ENCODE measurements at places on chromosomes 3 and 15.

- DNase-seq: peak; percentile 54
Observed at GRCh38 chr3:48039487-48040190, 23.4 kb upstream of the MAP4 start.

DNA sequence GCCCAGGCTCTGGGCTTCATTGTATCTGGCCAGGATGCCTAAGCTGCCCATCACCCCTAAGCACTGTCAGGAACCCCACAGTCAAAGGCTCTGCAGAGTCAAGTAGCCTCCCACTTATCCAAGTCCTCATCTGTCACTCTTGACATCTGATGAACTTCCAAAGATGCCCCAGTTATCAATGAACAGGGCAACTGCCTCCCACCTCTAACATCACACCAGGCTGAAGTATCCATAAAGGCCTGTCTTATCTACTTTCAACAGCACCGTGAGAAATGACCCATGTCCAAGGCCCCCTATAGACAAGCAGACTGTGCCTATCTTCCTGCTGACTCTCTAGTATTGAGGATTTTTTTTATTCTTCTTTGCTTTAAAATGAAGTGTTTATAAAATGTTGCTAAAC is 56.4 kb downstream of the TRIM69 start:
- no peak for DNase-seq

- DNase-seq: no peak
Observed at GRCh38 chr3:130728037-130728436, 18.6 kb downstream of the PIK3R4 start.

DNA sequence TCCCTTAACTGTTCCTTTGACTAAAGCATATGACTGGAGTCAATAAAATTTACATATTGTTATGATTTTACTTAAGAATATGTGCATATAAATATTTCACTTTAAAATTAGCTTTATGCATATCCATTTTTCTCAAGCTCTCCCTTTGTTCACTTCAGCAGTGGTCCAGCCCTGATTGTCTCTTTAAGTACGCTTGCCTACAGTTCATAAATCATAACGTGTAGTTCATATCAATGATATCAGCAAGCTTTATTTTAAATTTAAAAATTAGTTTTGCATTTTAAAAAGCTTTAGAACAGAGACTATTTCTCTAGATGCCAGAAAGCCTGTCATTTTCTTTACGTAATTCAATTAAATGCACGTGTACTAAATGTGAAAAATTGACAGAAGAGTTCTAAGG is 721.9 kb downstream of the OTOL1 start:
- no peak for DNase-seq

- DNase-seq: no peak
Observed at GRCh38 chr15:70602281-70602680, 161.1 kb downstream of the UACA start.

DNA sequence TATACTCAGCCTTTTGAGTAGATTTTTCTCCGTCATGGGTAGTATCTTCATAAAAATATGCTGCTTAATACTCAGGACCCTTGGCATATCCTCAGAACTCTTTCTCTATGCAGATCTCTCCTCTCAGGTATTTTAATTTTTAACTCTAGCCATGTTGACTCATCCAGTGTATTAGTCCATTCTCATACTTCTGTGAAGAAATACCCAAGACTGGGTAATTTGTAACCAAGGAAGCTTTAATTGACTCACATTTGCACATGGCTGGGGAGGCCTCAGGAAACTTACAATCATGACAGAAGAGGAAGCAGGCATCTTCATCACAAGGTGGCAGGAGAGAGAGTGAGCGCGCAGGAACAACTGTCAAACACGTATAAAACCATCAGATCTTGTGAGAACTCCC is 129.3 kb upstream of the CD96 start:
- DNase-seq: no peak

DNA sequence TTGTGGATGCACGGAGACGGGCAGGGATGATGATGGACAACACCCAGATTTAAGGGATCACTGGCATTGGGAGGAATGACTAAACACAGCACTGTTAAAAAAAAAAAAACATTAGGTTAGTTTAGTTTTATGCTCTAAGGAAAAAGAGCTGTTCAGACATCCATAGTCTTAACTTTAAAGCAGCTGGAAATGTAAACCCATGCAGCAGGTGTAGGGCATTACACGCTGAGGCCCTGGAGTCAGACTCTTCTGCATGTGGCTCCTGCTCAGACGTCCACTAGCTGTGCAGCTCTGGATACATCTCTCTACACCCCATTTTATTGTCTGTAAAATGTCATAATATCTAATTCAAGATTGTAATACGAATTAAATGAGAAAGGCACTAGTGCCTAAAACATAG is 191.8 kb upstream of the RASGRP1 start:
- DNase-seq: no peak

GRCh38 chr3:11198070-11198469 is 43.8 kb downstream of the HRH1 start:
- DNase-seq: no peak

GRCh38 chr15:78056714-78057269 is 20.7 kb downstream of the TBC1D2B start:
- no peak for DNase-seq

- DNase-seq: no peak
Observed at GRCh38 chr3:184156522-184156955, 1.4 kb downstream of the DVL3 start.

DNA sequence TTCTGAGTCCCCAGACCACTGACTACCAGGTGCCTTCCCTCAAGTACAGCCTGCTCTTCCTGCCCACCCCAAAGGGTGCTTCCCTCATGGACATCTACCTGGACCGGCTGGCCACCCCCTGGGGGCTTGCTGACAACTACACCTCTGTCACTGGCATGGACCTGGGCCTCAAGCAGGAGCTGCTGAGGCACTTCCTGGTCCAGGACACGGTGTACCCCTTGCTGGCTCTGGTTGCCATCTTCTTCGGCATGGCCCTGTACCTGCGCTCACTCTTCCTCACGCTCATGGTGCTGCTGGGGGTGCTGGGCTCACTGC is 9.3 kb downstream of the DISP2 start:
- no peak for DNase-seq

- DNase-seq: peak; percentile 23
Observed at GRCh38 chr3:3666664-3667063, 132.6 kb upstream of the LRRN1 start.

DNA sequence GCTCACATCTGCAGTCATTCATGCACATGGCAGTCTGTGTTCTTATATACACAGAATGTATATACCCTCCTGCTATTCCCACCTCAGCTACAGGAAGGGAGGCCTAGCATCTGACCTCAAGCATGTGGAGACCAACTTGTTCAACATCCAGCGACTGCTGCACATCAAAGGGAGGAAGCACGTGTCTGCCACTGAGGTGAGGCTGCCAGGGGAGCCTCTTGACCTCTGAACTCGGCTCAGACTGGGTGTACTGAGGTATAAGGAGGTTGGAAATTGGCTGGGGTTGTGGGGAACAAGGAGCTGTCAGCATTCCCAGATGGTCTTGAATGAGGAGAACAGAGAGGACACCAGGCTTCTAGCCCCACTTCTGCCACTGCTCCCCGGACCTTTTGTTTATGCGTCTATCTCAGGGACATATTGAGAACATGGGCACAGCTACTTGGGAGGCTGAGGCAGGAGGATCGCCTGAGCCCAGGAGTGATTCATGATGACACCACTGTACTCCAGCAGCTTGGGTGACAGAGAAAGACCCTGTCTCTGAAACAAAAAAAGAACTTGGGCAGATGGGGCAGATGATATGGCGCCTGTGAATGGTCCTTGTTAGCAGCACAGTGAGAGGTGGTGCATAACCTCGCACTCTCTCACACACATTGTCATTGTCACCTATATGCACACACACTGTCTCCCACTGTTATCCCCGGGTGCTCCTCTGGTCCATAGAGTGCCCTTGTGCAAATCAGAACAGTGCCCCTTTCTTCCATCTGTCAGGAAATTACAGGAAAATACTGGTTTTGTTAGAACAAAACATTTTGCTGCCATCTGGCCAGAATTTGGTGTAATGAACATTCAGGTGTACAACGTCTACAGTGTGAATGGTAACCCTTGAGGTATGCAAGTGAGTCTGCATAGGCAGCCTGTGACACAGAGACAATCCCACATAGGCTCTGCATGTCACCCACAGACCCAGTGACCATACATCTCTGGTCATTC is 5.4 kb downstream of the VILL start:
- DNase-seq: no peak

DNA sequence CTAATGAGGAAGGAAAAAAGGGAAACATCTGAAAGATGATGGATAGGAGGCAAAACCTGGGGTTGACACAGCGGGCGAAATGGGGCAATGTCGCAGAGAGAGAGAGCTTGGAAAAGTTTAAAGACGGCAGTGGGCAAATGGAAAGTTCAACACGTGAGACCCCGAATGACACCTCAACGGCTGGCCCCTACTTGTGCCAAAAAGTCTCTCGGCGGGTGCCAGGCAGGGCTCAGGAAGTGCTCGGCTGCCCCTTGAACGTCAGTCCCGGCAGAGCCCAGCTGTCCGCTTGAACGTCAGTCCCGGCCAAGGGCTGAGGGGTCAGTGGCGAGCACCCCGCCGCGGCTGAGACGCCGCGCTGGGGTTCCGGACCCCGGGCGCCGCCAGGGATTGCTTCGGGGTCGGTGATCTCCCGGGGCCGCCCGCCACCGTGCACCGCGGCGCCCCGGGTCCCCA is 658 bp downstream of the EOGT start:
- DNase-seq: peak; percentile 67

DNA sequence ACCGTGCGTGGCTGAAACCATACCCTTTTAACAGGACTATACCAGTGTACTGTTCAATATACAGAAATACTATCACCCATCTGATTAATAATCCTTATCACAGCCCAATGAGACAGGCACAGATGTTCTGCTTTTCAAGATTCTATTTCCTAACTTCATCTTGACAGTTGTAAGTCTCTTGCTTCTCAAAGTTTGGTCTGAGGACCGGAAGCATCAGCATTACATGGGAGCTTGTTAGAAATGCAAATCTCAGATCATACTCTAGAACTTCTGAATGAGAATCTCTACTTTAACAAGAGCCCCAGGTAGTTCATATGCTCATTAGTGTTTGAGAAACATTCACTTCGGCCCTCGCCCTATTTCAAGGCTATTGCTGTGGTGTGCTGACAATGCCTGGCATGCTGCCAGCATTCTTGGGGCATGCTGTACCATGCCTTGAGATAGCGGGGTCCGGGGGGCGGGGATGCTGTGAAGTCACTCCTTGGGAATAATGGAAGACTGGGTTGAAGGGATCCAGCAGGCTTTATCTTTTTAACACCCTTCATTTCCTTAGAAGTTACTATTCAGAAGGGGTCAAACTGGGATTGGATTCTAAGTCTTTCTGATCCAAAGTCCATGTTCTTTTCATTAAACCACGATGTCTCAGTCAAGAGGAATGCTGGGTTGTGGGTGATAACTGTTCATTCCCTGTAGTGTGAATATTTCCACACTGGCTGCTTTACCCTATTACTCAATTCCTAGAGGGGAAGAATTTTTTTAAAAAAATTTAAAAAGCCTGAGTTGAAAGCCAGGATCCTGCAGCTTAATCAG is 194.7 kb downstream of the LPP start:
- DNase-seq: peak; percentile 83

GRCh38 chr3:37943126-37943525 is 47.5 kb upstream of the VILL start:
- DNase-seq: no peak

DNA sequence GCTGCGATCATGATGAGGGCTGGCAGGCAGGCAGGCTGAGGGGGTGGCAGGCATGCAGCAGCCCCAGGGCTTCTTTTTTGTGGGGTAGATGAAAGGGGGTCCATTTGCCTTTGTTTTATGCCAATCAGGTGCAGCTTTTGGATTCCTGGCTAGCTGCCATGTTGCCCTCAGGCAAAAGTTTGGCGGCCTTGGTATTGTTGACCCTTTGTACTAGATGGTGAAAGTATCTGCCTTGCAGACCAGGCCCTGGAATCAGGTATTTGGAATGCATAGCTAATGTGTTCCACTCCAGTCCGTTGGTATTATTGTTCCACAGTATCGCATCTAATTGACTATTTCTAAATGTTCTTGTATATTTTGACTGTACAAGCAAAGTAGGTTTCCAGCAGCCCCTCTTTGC is 35.0 kb downstream of the EEFSEC start:
- no peak for DNase-seq

DNA sequence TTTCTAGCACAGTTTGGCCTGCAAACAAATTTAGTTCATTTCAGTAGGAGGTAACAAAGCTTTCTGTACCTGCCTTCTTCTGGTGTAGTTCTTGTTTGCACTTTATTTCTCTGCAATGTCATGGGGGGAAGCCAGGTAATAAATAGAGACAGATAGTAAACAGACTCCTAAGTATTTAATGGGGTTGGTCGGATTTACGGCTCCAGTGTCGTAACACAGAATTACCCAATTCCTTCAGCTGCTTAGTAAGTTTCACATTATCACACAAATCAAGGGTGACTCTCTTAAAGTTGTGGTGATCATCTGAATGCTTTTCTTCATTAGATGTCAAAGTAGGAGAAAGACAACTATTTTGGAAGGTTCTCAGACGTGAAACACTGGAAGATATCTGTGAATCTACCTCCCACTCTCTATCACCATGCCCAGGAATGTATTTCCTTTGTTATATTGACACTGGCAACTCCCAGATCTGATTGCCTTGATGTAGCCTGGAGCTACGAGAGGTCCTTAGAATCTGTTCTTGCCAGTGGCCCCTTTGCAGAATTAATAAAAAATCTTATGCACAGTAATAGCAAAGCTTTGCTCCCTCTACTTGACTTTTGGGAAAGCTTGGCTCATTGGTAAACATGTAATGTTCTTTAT is 25.0 kb upstream of the TMC3 start:
- no peak for DNase-seq

DNA sequence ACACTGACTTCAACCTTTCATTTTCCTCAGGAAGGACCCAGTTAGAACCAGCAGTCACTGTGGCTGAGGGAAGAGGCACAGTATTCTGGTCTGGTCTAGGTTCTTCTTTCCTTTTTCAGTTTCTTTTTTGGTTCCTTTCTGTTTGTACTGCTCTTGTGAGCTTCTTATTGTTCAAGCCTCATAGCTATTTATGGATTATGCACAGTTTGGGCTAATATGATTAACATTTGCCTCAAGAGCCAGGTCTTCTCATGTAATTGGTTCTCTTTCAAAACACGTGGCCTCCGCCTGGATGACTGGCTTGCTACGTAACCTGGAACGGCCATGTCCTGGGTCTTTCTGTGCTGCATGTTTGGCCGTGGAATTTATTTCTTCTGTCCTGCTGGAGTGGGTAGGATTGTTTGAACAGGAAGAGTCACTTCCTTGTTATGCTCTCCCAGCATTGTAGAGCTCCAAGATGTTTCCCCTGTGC is 43.3 kb downstream of the RBMS3 start:
- DNase-seq: peak; percentile 7

- DNase-seq: no peak
Observed at GRCh38 chr3:151093905-151094304, 8.4 kb downstream of the MED12L start.
